ENCODE measurements at places on chromosomes 12 and 14.
A peak's percentile ranks its signal among the peaks of the same experiment; 100 is the strongest.

DNA sequence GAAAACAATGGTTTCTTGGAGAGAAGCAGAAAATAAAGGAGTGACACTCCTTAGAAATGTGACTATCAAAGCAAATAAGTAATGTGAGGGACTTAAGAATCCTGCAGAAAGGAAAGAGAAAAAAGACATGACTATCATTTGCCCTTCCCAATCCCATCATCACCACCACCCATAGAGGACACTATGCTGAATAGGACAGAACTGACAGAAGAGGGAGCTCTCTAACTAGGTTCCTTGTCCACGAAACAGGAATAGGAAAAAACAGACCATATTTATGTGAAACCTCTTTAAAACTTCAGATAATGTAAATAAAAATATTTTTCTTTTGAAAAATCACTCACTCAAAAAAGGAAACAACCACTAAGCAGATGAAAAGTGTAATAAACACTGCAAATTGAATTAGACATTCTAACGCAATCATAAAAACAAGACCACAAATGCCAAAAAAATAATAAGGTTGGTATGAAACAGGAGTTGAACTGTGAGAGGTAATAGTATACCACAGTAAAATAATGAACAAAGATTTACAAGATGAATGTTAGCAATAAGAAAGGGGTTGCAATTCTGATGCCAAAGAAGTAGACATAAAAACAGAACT lies 24.1 kb downstream of the KLRD1 start:
- peak; percentile 48 for DNase-seq

DNA sequence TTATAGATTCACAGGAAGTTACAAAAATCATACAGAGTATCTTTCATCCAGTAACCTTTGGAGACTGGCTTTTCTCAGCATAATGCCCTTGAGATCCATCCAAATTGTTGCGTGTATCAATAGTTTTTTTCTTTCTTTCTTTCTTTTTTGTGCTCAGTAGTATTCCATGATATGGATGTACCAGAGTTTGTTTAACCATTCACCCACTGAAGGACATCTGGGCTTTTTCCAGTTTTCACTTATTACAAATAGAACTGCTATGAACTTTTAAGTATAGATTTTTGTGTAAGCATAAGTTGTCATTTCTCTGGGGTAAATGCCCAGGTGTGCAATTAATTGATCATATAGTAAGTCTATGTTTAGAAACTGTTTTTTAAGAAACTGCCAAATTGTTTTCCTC lies 79.4 kb downstream of the FBXL14 start:
- DNase-seq = no peak

DNA sequence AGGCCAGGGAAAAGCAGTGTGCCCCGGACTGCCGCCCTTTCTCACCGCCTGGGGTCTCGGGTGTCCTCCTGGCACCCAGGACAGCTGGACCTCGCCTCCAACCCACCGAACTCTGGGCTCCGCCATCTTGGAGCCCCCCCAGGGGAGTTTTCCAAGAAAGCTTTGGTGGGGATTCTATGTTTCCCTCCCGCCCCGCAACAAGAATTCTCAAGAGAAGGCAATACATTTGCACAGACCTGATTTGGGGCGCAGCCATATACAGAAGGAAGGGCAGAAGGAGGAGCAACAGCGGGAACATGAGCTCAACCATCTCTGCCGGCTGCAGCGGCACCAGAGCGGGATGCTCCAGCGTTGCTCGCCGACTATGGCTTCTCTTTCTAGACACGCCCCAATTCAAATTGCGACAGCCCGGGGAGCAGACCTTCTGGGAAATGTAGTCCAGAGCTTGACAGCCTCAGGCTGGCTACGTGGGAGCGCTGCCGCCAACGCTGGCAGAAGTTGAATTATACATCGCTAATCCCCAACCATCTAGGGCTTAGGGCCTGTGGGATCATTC lies at the start of gene RDH11:
TSS of gene RDH11 (minus strand) at position 371 of the 556 bp plus-strand sequence. CDS start at position 310, 61 bp downstream.
- DNase-seq = peak; percentile 94

GRCh38 chr12:93341409-93342049 lies 36.2 kb upstream of the NUDT4 start:
- DNase-seq = no peak

- no peak for DNase-seq
Observed at GRCh38 chr12:108793756-108794441, 62.6 kb upstream of the CORO1C start.

DNA sequence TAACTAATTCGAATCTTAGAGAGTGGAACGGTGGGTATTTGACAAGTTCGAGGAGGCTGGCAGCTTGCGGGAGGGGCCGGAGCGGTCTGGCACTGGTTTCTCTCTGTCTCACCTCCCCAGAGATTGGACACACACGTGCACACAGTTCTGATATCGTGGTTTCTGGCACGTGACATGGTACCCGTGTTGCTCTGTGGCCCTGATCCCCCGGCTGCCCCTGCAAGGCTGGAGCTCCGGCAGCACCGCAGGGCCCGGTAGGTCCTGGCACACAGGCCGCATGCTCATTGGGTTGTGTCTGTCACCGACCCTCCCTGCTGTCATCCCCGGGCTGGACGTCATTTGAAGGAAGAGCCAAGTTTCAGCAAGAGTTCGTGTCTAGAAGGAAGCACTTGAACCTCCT lies 82.7 kb downstream of the PPP2R5C start:
- DNase-seq = no peak

DNA sequence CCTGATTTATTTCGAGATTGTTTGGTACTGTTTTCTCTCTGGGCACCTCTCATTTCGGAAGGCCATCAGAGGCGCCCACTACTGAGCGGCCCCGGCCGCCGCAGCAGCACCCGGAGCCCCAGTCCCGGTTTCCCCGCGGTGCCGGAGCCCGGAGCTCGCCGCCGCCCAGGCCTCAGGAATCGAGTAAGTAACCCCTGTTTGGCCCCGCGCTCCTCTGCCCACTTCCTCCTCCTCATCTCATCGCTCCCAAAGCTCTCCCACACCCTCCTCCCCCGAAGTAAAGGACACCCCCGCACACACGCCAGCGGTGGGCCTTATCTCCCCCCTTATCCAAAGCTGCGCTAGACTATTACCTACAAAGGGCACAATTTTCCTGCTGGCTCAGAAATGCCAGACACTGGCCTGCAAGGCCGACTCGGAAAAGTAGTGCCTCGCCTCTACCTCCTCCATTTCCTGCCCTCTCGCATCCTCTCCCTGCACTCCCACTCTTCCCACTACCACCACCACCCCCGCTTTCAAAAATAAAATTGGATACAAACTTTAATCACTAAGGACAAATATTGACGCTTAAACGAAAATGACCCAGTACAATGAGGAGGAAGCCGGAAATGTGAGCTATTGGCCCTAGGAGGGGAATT lies 637 bp upstream of the FOXG1 start:
- no peak for DNase-seq

DNA sequence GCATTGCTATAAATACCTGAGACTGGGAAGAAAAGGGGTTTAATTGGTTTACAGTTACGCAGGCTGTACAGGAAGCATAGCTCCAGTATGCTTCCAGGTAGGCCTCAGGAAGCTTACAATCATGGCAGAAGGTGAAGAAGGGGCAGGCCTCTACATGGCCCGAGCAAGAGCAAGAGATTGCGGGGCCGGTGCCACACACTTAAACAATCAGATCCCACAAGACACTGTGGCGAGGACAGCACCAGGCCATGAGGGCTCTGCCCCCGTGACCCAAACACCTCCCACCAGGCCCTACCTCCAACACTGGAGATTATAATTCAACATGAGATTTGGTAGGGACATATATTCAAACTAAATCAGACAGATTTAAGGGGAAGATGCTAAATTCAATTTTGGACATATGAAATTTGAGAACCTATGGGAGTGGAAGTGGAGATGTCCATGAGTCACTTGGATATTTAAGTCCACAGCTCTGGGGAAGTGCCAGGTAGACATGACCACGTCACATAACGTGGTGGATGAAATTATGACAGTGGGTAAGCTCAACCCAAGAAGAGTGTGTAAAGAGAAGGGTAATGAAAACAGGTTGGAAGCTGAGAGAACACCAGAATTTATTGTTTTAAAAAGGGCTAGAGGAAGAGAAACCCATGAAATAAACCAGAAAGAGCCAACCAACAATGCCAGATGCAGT lies 1.5 kb upstream of the LTA4H start:
- DNase-seq = peak; percentile 21

- peak; percentile 35 for DNase-seq
Observed at GRCh38 chr12:112686373-112686772, 105.2 kb upstream of the RPH3A start.

GRCh38 chr12:28610401-28611114 lies 420.3 kb downstream of the CCDC91 start:
- no peak for DNase-seq

- DNase-seq = no peak
Observed at GRCh38 chr14:105867961-105868599, 341.7 kb downstream of the TMEM121 start.

DNA sequence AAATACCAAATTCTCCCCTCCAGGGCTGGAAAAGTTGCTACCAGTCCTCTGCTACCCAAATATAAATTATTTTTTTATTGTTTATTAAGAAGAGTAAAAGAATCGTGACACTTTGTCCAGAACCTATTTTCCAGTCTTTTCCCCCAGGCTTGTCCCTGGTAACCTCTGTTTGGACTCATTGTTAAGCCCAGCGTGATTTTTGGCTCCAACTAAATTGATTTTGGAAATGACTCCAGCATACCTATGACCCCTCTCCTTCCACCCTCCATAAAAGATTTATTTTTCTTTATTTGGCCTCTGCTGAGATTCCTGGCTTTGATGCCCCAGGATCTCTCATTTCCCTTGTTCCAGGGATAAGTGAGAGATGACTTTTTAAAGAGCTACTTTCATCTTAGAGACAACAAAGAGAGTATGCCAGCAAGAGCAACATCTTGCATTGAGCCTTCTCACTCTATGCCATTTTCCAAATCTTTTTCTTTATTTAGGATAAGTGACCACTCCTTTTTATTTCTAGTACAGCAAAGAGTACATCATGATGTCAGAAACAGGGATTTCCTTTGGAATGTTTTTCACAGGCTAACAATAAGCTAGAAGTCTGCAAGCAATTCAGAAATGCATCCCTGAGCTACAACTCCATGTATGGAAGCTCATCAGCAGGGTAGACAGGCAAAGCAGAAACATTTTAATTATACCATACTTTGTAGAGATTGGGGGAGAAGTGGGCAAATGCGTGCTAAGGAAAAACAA lies 75.8 kb downstream of the DAD1 start:
- DNase-seq = no peak

DNA sequence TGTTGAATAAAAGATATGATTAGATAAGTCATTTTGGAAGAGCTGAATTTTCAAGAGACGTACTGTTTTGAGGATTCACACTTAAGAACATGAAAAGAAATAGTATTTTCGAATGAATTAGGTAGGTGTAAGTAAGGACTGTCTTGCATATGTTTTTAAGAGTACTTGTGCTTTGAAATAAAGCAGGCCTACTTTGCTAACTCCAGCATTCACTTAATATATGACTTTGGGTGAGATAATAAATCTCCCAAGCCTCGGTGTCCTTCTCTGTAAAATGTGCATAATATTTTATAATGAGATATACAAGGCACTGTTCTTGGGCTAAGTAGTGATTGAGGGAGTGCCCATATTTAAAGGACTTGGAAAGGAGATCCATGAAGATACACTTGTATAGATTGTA lies 54.6 kb downstream of the WASHC4 start:
- DNase-seq = no peak

DNA sequence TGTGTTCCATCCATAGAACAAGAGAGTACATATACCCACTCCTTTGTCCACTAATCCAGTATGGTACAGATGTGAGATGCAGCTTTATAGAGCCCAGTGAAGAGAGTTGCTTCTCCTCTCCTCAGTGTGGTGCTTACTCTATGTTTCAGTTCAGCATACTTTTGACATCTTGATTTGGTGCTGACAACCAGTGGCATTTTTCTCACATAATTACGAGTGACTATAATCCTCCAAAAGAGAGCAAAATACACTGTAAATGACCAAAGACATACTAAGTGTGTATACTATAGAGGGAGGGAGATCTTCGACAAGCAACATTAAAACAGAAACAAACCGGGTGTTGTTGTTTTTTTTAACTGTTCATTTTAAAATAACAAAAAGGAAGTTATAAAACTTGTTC lies 191.5 kb downstream of the KLHL28 start:
- DNase-seq = no peak

DNA sequence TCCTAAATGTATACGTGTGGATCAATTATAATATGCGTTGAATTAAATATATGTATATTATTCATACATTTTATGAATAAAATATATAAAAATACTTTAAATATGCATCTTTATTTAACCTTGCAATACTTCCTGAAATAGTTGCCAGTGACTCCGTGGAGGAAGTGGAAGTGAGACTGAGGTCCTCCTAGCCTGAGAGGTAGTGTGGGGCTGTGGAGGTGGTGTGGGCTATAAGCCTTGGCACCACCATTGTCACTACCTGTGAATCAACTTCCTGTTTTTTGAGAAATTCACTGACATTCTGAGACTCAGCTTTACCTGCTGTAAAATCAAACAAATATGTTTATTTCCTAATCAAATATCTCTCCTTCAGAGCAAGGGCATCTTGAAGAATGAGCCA lies 514.2 kb downstream of the VRK1 start:
- no peak for DNase-seq

- DNase-seq = no peak
Observed at GRCh38 chr14:90053044-90053443, 8.8 kb upstream of the KCNK13 start.

DNA sequence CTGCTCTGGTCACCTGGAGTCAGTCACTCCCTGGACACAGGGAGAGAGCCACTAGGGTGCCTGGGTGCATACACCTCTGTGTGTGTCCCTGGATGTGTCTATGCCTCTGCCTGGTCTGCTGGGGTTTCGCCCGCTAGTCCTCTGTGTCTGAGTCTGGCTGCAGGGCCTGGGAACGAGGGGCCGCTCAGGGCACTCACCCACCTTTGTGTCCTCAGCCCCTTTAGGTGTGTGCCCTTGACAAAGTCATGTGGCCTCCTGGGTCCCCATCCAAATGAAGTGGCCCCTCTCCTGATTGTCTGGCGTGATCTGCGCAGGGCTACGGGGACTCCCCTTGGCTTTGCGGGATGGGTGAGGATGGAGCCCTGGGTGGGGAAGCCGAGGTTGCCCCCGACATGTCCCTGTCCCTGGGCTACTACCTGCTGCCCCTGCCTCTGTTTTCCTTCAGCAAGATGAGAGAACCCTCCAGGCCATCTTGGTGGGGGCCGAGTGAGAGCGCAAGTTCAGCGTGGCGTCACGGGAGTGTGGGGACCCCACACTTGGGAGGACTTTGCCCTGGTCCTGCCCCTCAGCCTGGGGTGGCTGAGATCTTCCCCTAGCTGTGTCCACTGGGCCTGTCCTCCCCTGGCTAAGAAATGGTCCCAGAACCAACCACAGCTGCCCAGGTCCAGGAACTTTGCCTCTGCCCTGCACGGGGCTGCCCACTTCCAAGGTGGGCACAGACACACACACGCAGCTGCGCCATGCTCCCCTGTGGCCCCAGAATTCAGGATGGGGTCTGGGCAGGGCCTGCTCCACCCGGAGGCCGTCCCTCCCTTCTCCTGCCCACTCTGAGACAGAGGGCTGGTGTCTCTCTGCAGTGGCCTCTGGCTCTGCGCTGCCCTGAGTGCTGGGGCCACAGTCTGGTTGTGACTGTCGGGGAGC lies 2.7 kb upstream of the AHNAK2 start:
- DNase-seq = no peak

- no peak for DNase-seq
Observed at GRCh38 chr12:132052196-132052932, 91.8 kb downstream of the DDX51 start.

Data from EL (cell line).